ENCODE measurements at places on chromosomes 12 and 14. TPM values are rescaled to one million over a fixed set of nuclear protein-coding genes. Genes with fewer than 3 reads are reported as not detected.
A peak's percentile ranks its signal among the peaks of the same experiment; 100 is the strongest.

SLC41A2 gene
- 9.7 TPM for total RNA-seq

DNA sequence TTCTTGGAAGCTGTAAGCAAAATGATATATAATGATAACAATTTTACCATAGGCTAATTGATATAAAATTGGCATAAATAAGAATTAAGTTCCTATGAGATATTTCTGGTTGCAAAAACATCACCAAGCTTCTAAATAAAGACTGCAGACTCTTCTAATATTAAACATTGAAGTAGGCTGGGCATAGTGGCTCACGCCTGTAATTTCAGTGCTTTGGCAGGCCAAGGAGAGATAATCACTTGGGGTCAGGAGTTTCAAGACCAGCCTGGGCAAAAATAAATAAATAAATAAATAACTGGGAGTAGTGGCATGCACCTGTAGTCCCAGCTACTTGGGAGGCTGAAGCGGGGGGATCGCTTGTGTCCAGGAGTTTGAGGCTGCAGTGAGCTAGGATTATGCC lies 71.8 kb downstream of the NPAS3 start:
- DNase-seq = no peak

DNA sequence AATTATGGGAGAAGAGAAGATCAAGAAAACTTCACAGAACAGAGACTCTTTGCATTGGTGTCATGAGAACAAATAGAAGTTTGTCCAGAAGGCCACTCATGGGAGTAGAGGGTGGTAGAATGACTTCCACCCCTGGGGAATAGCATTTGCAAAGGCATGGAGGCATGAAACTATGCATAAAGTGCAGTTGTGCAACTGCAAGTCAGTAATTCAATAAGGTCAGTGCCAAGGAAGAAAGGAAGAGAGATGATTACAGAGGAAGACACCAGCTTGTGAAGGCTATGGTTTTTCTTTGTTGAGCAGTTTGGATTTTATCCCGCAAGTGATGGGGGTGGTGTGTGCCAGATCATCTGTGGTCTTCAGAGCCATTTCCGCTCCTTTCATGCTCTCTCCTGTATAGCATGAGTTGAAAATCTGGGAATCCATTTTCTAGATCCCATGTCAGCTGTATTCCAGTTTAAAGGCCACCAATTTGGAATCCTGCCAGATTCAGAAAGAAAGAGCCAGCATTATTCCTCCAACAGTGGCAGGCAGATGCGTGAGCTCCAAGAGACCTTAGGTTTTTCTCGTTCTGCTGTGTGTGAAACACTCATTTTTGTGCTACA lies 67.6 kb upstream of the GRIN2B start:
- DNase-seq = no peak

DNA sequence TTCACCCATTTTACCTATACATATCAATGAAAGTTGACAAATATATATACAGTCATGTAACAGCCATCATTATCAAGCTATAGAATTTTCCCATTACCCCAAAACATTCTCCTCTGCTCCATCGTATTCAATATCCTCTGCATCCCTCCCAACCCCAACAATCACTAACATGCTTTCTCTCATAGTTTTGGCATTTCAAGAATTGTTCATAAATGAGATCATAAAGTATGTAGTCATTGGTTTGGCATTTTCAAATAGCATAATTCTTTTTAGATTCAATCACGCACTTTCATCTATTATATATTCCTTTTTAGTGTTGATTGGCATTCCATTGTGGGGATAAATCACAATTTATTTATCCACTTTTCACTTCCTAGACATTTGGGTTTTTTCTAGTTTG lies 866.0 kb upstream of the TMEM132C start:
- peak; percentile 6 for DNase-seq

GRCh38 chr12:22480016-22480415 lies 64.3 kb downstream of the C2CD5 start:
- peak; percentile 23 for DNase-seq

DNA sequence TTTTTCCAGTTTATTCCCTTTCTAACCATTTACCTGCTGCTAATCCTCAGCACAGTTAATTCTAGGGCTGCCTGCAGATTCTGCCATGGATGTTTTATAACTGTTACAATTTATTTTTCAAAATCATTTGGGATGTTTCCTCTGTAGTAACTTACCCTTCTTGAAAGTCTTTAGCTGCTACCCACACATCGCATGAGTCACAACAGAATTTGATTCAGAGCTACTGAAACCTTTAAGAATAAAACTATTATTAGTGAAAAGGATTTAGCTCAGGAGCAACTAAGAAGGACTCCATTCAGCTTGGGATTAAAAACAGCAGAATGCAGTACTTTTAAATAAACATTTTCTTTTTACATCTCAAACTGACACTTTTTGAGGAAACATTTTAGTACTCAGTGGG lies 41.7 kb upstream of the RGS6 start:
- DNase-seq = no peak

GRCh38 chr14:69695322-69696203 lies 71.4 kb upstream of the SRSF5 start:
- DNase-seq = peak; percentile 48

GRCh38 chr14:95645389-95645996 lies 40.7 kb upstream of the TCL1B start:
- DNase-seq = no peak

DNA sequence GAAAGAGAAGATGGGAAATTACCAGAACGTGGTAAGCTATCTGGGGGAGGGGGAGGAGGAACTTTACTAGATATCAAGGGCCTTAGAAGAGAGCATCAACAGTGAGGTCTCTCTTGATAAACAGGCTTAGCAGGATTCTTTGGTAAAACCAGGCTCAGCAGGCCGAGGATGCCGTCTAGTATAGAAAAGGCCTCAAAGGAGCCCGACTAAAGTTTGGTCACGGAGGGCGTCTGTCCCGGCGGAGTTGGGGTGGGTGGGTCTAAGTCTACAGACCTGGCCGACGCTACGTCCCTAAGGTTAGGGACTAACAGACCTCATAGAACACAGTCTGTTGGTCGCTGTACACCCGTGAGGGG lies 538 bp upstream of the TIGAR start:
- no peak for DNase-seq

GRCh38 chr12:11765817-11766794 lies 116.6 kb downstream of the ETV6 start:
- peak; percentile 38 for DNase-seq

IKZF4 gene
- 1.1 TPM for total RNA-seq

RAPGEF3 gene
- 0.47 TPM for total RNA-seq

DNA sequence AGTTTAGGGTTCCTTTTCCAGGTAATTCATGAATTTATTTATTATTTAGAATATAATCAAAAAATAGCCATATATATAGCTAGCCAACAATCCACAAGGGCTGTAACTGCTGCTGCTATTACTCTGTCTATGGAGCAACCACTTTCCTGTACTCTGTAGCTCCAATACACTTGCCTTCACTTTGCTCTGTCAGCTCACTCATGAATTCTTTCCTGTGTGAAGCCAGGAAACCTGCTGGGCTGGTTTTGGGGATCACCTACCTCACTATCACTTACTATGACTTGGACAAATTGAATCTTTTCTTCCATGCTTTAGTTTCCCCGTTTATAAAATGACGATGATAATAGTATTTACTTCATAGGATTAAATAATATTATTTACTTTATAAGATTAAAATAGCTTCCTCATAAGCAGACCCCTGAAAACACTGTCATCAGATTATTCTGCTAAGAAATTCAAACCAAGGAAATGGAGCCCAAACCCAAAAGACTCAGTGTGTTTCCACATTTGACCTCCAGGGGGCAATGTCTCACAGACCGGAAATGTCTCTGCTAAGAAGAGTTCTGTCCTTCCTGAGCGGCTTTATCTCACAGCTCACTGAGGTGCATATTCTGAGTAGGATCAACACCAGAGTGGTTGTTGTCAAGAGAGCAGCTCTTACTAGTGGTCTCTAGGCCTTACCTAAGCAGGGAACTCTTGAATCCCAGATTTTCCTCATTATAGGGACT lies 457.1 kb downstream of the DAD1 start:
- DNase-seq = no peak

- DNase-seq = peak; percentile 61
Observed at GRCh38 chr12:12007001-12007712, 63.6 kb upstream of the BCL2L14 start.

ADCK1 gene
- 5.5 TPM for total RNA-seq

DNA sequence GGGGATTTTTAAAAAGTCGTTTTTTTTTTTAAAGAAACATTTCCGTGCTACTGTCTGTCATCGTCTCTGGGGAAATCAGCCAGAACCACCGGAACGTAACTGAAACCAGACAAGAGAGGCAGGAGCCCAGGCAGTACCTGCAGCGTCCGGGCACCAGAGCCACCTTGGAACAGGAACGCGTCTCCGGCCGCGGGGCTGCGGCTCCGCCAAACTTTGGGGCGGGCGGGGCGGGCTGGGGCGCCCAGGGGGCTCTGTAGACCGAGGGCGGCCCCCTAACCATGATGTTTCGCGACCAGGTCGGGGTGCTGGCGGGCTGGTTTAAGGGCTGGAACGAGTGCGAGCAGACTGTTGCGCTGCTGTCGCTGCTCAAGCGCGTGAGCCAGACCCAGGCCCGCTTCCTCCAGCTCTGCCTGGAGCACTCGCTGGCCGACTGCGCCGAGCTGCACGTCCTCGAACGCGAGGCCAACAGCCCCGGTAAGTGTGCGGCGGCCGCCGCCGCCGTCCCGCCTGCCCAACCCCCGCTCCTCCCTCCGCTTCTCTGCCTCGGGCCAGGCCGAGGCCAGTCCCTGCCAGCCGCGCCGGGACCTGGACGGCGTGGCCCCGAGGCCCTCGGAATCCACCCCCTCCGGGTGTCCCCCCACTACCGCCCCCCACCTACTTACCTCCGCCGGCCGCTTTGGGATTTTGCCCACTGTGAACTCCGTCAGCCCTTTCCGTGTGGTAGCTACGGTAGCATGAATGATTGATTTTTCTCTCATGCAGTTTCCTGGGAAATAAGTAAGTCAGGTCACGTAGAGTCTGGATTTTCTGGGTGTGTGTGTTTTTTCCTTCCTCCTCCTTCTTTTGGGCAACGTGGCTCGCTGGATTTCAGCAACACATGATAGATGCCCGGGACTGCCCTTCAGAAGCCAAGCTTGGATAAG lies 972 bp downstream of the SAMD4A start:
- peak; percentile 52 for DNase-seq

GRCh38 chr14:96091149-96091693 lies 52.1 kb downstream of the C14orf132 start:
- peak; percentile 45 for DNase-seq

Measured in myocyte (in vitro differentiated cells).